Nephron progenitor cell (in vitro differentiated cells): ENCODE measurements at places on chromosomes 5 and 9.
A peak's percentile ranks its signal among the peaks of the same experiment; 100 is the strongest.

GRCh38 chr5:8386719-8387288 is 517.9 kb downstream of the MTRR start:
- DNase-seq = no peak

- no peak for DNase-seq
Observed at GRCh38 chr9:95266649-95267048, 50.9 kb downstream of the FANCC start.

DNA sequence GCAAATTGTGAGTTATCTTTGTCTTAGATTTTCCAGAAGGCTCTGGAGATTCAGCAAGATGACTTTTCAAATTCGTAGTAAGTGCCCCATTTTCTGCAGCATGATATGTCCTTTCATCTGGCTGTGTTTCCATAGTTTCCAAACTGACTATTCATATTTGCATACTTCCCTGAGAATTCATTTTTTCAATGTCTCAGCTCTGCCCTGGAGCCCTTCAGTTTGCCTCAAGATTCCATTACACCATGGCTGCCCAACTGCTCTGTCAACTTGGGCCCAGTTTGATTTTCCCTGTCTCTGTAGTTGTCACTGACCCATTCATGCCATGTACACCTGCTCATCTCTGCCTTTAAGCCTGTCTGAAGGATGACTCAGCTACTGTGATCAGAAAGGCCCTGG is 94.2 kb upstream of the RUSC2 start:
- no peak for DNase-seq

- DNase-seq = no peak
Observed at GRCh38 chr5:126403876-126404275, 19.3 kb upstream of the GRAMD2B start.

GRCh38 chr9:135084881-135085760 is 2.3 kb upstream of the OLFM1 start:
- DNase-seq = no peak

DNA sequence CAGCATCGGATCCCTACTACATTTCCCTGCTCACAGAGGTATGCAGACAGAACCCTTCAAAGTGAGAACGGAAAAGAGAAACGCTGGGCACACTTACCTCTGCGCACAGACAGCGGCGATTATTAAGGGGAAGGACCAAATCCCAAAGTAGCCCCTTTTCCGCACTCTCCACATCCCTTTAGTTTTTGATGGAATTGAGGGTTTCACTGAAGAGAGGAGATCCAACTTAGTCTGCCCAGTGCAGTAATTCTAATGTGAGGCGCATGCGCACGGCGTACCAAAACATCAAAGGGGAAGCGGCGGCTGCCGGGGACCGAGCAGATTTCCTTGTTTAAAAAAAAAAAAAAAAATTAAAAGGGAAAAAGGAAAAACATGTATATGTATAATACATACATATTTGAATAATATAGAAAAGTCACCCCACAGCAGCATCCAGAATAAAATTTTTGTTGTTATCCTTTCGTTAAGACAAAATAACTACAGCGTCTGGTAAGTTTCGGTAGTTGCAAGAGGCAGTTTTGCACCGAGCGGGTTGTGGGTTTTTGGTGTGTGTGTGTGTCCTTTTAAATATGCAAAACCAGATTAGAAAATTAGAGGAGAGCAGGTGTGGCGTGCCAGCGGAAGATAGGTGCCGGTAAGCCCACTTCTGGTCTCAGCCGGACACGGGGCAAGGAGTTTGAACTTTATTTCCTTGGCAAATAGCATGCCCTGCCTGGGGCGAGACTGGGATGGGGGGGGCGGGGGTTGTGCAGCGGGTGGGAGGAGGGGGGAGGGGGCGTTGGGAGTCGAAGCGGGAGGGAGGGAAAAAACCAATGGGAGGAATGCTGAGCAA is at the start of gene GABRB2:
Gene GABRB2 (minus strand): TSS at position 256 of the 832 bp plus-strand sequence. CDS start 82 bp downstream, at position 174.
- peak; percentile 77 for DNase-seq

- no peak for DNase-seq
Observed at GRCh38 chr5:80959138-80959537, 1.0 kb upstream of the RASGRF2 start.

- DNase-seq = no peak
Observed at GRCh38 chr9:4170231-4170630, 129.6 kb downstream of the GLIS3 start.

GRCh38 chr9:78884611-78885150 is 587.8 kb downstream of the PSAT1 start:
- no peak for DNase-seq

DNA sequence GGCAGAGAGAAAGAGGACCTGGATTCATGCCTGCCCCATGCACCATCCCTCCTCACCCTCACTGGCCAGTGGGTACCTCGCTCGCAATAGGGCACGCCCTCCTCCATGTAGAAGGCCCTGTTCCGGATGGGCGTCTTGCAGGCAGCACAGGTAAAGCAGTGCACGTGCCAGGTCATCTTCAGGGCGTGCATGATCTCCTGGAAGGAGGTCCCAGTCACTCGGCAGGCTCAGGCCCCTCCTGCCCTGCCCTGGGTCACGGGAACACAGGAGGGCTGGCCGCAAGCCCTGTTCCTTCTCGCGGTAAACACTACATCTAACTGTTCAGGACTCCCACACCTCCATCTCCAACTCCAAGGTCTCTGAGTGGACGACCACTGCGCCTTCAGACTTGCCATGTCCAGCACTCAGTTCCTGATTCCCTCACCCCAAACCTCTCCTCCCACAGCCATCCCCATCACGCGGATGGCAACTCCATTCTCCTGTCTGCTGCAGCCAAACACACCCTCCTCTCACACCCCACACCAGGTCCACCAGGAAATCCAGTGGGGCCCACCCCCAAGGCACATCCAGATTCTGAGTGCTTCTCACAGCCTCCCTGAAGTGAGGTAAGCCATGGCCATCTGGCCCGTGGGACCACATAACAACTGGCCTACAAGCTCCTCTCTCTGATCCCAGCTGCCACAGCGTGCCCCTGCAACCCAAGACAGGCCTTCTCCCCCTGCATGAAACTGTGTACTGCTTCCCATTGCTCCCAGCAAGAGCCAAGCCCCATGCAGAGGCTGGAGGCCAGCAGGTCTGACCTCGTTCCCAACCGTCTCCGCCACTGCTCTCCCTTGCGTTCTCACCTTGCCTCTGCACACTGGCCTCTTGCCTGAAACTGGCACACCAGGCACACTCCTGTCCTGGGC is 10.8 kb upstream of the DBN1 start:
- DNase-seq = no peak
